ENCODE measurements at places on chromosomes 4 and X. TPM values are rescaled to one million over a fixed set of nuclear protein-coding genes. Genes with fewer than 3 reads are reported as not detected.
A peak's percentile ranks its signal among the peaks of the same experiment; 100 is the strongest.

DNA sequence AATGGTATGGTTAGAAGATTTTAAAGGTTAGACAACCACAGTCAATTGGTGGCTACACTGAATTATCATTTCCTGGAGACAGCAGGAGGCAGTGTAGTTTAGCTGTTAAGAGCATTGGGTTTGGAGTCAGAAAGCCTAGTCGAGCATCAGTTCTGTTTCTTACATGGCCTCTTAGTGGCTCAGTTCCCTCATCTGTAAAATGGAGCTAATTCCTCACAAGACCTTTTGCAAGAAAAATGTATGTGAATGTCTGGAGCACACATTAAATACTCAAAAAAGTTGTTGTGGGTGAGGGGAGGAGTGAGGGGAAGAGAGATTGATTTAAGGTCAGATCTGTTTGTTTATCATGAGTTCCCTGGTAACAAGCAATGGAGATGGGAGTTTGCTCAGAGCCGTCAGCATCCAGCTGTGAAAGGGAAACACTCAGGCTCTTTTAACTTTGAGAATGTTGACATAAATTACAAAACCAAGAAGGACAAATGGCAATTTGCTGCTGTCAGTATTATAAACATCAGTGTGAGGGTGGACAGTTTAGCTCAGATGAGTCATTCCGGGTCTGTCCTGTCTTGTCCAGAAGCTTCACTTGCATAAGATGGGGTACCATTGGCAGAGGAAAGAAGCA is 98.2 kb upstream of the PGRMC2 start:
- no peak overlapping the region for H3K27ac ChIP-seq
- H3K4me3 ChIP-seq, result no peak overlapping the region
- H3K4me1 ChIP-seq, result no peaks in the 10 kb centered on the region
- no peaks in the 10 kb centered on the region for H3K27me3 ChIP-seq

- H3K4me1 ChIP-seq, result no peaks in the 10 kb centered on the region
- H3K27ac ChIP-seq, result no peak overlapping the region
- no peaks in the 10 kb centered on the region for H3K36me3 ChIP-seq
Measured at GRCh38 chr4:181752516-181752915, 490.7 kb upstream of the TENM3 start.

GRCh38 chrX:57595381-57595811 is 3.6 kb downstream of the ZXDB start:
- DNase-seq, result no peak
- peaks cover 34% of the 10 kb centered on the region for H3K36me3 ChIP-seq
- no peaks in the 10 kb centered on the region for H3K27me3 ChIP-seq
- H3K4me1 ChIP-seq, result peaks cover 49% of the 10 kb centered on the region

MED28 gene
- total RNA-seq, result 71.9 TPM

TXK gene
- total RNA-seq, result 0.98 TPM

GRCh38 chr4:142846729-142847596 is 862 bp upstream of the INPP4B start:
- H3K4me1 ChIP-seq, result peaks cover 16% of the 10 kb centered on the region
- H3K4me3 ChIP-seq, result peak overlapping the region; percentile 76
- no peak overlapping the region for H3K27ac ChIP-seq

GRCh38 chr4:1356181-1356998 is 9.4 kb downstream of the UVSSA start:
- H3K36me3 ChIP-seq, result peaks cover 24% of the 10 kb centered on the region
- H3K27ac ChIP-seq, result no peak overlapping the region
- H3K4me1 ChIP-seq, result peaks cover 9% of the 10 kb centered on the region
- no peak overlapping the region for H3K4me3 ChIP-seq

GRCh38 chr4:119209077-119209476 is 3.4 kb upstream of the USP53 start:
- H3K4me3 ChIP-seq, result peak overlapping the region; percentile 4
- peaks cover 62% of the 10 kb centered on the region for H3K4me1 ChIP-seq
- peaks cover 13% of the 10 kb centered on the region for H3K36me3 ChIP-seq
- no peak for DNase-seq
- H3K27me3 ChIP-seq, result no peaks in the 10 kb centered on the region

DNA sequence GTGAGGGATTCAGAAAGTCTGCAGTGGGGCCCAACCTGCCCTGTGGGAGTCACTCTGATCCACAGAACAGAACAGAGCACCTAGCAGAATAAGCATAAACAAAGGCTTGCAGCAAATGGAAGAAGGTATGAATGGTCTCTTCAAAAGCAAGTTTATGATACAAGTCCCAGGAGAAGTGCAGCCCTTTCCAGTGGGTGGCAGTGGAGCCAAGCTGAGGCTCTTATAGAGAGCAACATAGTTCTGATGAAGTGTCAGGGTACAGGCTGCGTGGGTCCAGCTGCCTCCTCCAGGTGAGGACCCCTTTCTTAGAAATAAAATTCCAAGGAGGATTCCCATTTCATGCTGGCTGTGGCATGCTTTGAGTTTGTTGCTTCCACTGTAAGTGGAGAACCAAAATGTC is 88.8 kb upstream of the PAK3 start:
- no peak for DNase-seq
- no peaks in the 10 kb centered on the region for H3K4me1 ChIP-seq
- no peaks in the 10 kb centered on the region for H3K27me3 ChIP-seq
- no peak overlapping the region for H3K27ac ChIP-seq

- no peaks in the 10 kb centered on the region for H3K27me3 ChIP-seq
- H3K36me3 ChIP-seq, result peaks cover 76% of the 10 kb centered on the region
- peaks cover 61% of the 10 kb centered on the region for H3K4me1 ChIP-seq
- peak overlapping the region; percentile 75 for H3K4me3 ChIP-seq
- DNase-seq, result no peak
Measured at GRCh38 chr4:2689114-2689513, 67.0 kb downstream of the TNIP2 start.

DNA sequence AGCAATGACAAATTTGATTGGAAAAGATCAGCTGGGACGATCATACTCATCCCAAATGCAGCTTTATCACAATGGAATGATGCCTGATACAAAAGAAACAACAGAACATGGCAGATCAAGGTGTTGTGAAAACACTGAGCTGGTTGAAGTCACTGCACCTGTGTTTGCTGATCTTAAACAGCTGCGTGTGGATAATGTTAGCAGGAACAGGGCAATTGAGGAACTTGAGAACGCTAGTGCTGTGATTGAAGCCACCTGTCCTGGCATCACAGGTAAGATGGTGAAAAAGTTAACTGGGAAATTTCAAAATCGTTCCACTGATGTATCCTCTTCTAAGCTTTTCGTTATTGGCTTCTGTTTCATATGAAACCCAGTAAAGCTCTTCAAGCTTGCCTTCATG is 27.4 kb upstream of the SOD3 start:
- no peaks in the 10 kb centered on the region for H3K4me1 ChIP-seq
- H3K27me3 ChIP-seq, result peaks cover 3% of the 10 kb centered on the region
- H3K4me3 ChIP-seq, result no peak overlapping the region
- H3K36me3 ChIP-seq, result no peaks in the 10 kb centered on the region

DNA sequence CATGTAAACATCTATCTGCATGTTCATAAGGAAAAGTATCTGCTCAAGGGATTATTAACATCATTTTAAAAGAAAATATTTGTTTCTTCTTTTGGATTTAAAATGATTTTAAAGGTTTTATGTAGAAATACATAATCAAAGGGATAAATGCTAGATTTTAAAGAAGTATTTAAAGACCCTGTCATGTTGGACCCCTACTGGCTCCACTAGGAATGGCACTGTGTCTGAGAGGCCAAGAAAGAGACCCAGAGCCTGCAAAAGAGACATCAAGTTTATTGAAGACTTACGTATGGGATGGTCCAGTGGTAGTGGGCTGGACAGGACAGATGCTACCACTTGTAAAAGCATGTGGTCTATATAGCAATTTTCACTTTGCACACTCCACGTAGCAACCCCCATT is 78.7 kb upstream of the PCDH18 start:
- DNase-seq, result no peak
- H3K27ac ChIP-seq, result no peak overlapping the region
- no peaks in the 10 kb centered on the region for H3K4me1 ChIP-seq
- no peak overlapping the region for H3K4me3 ChIP-seq
- H3K27me3 ChIP-seq, result no peaks in the 10 kb centered on the region

FOXP3 gene
- total RNA-seq, result 0.29 TPM

- no peaks in the 10 kb centered on the region for H3K36me3 ChIP-seq
- DNase-seq, result no peak
- H3K27me3 ChIP-seq, result no peaks in the 10 kb centered on the region
- no peaks in the 10 kb centered on the region for H3K4me1 ChIP-seq
- no peak overlapping the region for H3K27ac ChIP-seq
- no peak overlapping the region for H3K4me3 ChIP-seq
Measured at GRCh38 chr4:155966731-155967395, 13.2 kb upstream of the CTSO start.

DNA sequence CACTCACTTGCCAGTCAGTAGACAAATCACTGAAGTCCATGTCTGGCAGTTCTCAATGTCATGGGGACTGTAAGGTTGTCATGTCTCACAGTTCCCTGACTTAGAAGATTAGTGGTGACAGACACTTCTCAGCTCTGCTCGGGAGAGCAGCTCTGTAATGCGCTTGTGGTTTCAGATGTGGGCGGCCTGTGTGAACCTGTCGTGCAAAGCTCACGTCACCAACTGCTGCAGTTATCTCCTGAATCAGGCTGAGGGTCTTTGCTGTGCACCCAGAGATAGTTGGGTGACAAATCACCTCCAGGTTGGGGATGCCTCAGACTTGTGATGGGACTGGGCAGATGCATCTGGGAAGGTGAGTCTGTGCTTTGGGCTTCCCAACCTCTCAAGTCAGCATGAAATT is at the start of gene IL9R:
TSS of gene IL9R (plus strand) at position 261 of the 400 bp plus-strand sequence. CDS start at position 325, 64 bp downstream.
- H3K4me1 ChIP-seq, result no peaks in the 10 kb centered on the region
- H3K36me3 ChIP-seq, result no peaks in the 10 kb centered on the region
- no peak within 1 kb of the TSS for H3K27ac ChIP-seq
- DNase-seq, result no peak

VGLL1 gene
- not detected for total RNA-seq

DNA sequence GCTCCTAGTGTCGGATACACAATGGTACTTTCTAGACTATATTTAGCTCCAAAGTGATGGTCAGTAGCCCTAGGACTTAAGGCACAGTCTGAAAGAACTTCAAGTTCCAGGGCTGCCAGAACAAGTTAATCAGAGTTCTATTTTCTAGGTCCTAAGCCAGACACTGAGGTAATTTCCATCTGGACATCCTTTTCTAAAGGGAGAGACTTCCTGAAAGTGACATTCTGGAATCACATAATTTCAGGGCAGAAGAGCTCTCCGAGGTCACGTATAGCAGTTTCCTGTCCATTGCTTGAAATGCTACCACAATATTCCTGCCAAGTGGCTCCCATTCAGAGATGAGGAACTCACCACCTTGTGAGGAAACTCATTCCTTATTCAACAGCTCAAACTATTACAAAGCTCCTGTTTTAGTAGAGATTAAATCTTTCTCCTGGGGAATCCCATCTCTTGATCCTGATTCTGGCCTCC is 117.9 kb downstream of the COL25A1 start:
- H3K36me3 ChIP-seq, result no peaks in the 10 kb centered on the region
- no peak for DNase-seq
- no peak overlapping the region for H3K4me3 ChIP-seq
- no peak overlapping the region for H3K27ac ChIP-seq
- no peaks in the 10 kb centered on the region for H3K27me3 ChIP-seq

SPATA18 gene
- total RNA-seq, result 2.8 TPM

GRCh38 chr4:16667464-16667863 is 231.0 kb downstream of the LDB2 start:
- H3K27me3 ChIP-seq, result no peaks in the 10 kb centered on the region
- no peaks in the 10 kb centered on the region for H3K4me1 ChIP-seq
- no peak for DNase-seq
- H3K27ac ChIP-seq, result no peak overlapping the region
- H3K36me3 ChIP-seq, result no peaks in the 10 kb centered on the region

GRCh38 chr4:40418430-40419230 is 83.5 kb downstream of the CHRNA9 start:
- no peak overlapping the region for H3K4me3 ChIP-seq
- no peaks in the 10 kb centered on the region for H3K27me3 ChIP-seq
- DNase-seq, result no peak
- no peaks in the 10 kb centered on the region for H3K36me3 ChIP-seq
- H3K27ac ChIP-seq, result no peak overlapping the region

RAB39B gene
- total RNA-seq, result 8.1 TPM

GRCh38 chrX:151825925-151826485 is 86.7 kb upstream of the MAGEA4 start:
- no peak overlapping the region for H3K27ac ChIP-seq
- no peaks in the 10 kb centered on the region for H3K36me3 ChIP-seq
- DNase-seq, result no peak
- no peak overlapping the region for H3K4me3 ChIP-seq

DNA sequence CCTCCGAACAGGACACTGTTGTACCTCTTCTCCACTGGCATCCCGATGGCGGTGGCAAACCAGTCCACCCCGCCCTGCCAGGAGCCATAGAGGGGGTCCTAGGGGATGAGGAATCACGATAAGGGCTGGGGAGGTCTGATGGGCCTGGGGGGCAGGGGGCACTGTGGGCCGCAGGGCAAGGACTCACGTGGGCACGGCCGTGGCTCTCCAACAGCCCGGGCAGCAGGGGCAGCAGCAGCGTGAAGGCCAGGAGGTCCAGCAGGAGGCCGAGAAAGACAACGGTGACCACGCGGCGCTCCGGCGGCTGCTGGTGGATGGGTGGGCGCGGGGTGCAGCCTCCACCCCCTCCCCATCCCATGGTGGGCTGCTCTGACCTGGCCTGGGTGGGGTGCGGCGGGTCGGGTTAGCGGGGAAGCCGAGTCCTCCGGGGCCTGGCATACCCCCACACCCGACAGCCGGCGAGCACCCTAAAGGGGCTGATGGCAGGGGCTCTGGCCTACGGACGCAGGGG is 29.6 kb downstream of the NOP14 start:
- H3K4me1 ChIP-seq, result peaks cover 63% of the 10 kb centered on the region
- H3K27me3 ChIP-seq, result no peaks in the 10 kb centered on the region
- peak overlapping the region; percentile 88 for H3K4me3 ChIP-seq
- peaks cover 52% of the 10 kb centered on the region for H3K36me3 ChIP-seq
- peak overlapping the region; percentile 90 for H3K27ac ChIP-seq
- no peak for DNase-seq

GRCh38 chr4:39308611-39309010 is 57.6 kb downstream of the RFC1 start:
- H3K27ac ChIP-seq, result no peak overlapping the region
- H3K4me1 ChIP-seq, result no peaks in the 10 kb centered on the region
- no peak overlapping the region for H3K4me3 ChIP-seq
- H3K36me3 ChIP-seq, result peaks cover 82% of the 10 kb centered on the region
- H3K27me3 ChIP-seq, result no peaks in the 10 kb centered on the region
- DNase-seq, result no peak

GRCh38 chr4:75658876-75659275 is 14.3 kb downstream of the G3BP2 start:
- no peaks in the 10 kb centered on the region for H3K27me3 ChIP-seq
- peaks cover 31% of the 10 kb centered on the region for H3K4me1 ChIP-seq
- H3K36me3 ChIP-seq, result peaks cover 72% of the 10 kb centered on the region
- no peak for DNase-seq

GRCh38 chrX:119512146-119512800 is 44.0 kb downstream of the SLC25A5 start:
- no peak for DNase-seq
- no peaks in the 10 kb centered on the region for H3K27me3 ChIP-seq
- no peak overlapping the region for H3K4me3 ChIP-seq
- no peak overlapping the region for H3K27ac ChIP-seq
- no peaks in the 10 kb centered on the region for H3K36me3 ChIP-seq

- H3K4me1 ChIP-seq, result no peaks in the 10 kb centered on the region
- no peak overlapping the region for H3K4me3 ChIP-seq
- H3K27ac ChIP-seq, result no peak overlapping the region
- no peaks in the 10 kb centered on the region for H3K27me3 ChIP-seq
- H3K36me3 ChIP-seq, result no peaks in the 10 kb centered on the region
Measured at GRCh38 chrX:84477114-84477513, 25.1 kb downstream of the HDX start.

Measured in activated B cell treated with CpG ODN at 0.5 μM for 24 hours (primary cell).